Ovary (tissue), 10 donors: ENCODE measurements at places on chromosomes 11 and 22. TPM values are rescaled to one million over a fixed set of nuclear protein-coding genes. Genes with fewer than 3 reads are reported as not detected.

DNA sequence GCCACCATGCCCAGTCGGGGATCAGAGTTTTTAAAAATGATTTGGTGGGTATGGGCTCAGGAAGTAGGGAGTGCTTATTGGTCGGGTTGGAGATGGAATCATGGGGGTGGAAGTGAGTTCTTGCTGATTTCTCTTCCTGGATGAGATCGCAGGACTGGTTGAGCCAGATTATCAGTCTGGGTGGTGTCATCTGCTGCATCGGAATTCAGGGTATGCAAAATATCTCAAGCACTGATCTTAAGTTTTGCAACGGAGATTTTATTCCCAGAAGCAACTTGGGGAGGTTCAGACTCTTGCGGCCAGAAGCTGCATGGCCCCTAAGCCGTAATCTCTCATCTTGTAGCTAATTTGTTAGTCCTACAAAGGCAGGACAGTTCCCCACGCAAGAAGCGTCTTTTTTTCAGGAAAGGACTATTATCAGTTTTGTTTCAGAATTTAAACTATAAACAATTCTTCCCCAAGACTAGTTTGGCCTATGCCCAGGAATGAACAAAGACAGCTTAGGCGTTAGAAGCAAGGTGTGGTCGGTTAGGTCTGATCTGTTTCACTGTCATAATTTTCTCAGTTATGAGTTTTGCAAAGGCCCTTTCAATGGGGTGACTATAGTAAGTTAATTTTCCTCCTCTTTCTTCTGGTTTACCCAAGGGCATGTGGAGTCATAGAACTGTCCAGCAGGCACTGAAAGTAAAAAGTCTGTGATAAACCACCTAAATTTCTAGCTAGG, 1.4 kb upstream of the PIWIL3 start:
- H3K27ac ChIP-seq, result no peak overlapping the region
- H3K27me3 ChIP-seq, result no peaks in the 10 kb centered on the region
- no peak for DNase-seq
- no peaks in the 10 kb centered on the region for H3K36me3 ChIP-seq
- no peak overlapping the region for H3K4me3 ChIP-seq

GRCh38 chr11:64998690-64999431, 2.1 kb upstream of the BATF2 start:
- H3K4me3 ChIP-seq, result no peak overlapping the region
- no peaks in the 10 kb centered on the region for H3K27me3 ChIP-seq
- peaks cover 5% of the 10 kb centered on the region for H3K4me1 ChIP-seq
- no peak for DNase-seq
- H3K27ac ChIP-seq, result no peak overlapping the region
- no peaks in the 10 kb centered on the region for H3K36me3 ChIP-seq

GRCh38 chr11:2777871-2778629, 78.3 kb upstream of the KCNQ1OT1 start:
- no peak overlapping the region for H3K4me3 ChIP-seq
- H3K27ac ChIP-seq, result peak overlapping the region; percentile 84
- no peaks in the 10 kb centered on the region for H3K36me3 ChIP-seq
- DNase-seq, result peak; percentile 43
- no peaks in the 10 kb centered on the region for H3K27me3 ChIP-seq
- H3K4me1 ChIP-seq, result peaks cover 44% of the 10 kb centered on the region

GRCh38 chr11:35780951-35781860, 118.6 kb downstream of the TRIM44 start:
- H3K4me1 ChIP-seq, result peaks cover 8% of the 10 kb centered on the region
- H3K36me3 ChIP-seq, result no peaks in the 10 kb centered on the region
- DNase-seq, result no peak
- H3K27me3 ChIP-seq, result no peaks in the 10 kb centered on the region
- H3K4me3 ChIP-seq, result no peak overlapping the region

GRCh38 chr11:102810950-102811660, 13.1 kb upstream of the MMP1 start:
- H3K4me1 ChIP-seq, result no peaks in the 10 kb centered on the region
- no peak overlapping the region for H3K4me3 ChIP-seq
- H3K36me3 ChIP-seq, result no peaks in the 10 kb centered on the region
- H3K27ac ChIP-seq, result no peak overlapping the region
- DNase-seq, result no peak
- no peaks in the 10 kb centered on the region for H3K27me3 ChIP-seq

- DNase-seq, result no peak
- H3K27me3 ChIP-seq, result no peaks in the 10 kb centered on the region
- H3K36me3 ChIP-seq, result no peaks in the 10 kb centered on the region
- no peak overlapping the region for H3K4me3 ChIP-seq
- no peak overlapping the region for H3K27ac ChIP-seq
Observed at GRCh38 chr11:21630934-21631478, 561.9 kb upstream of the ANO5 start.

GRCh38 chr22:22932512-22932941, 44.9 kb downstream of the IGLL5 start:
- H3K27me3 ChIP-seq, result no peaks in the 10 kb centered on the region
- H3K4me3 ChIP-seq, result no peak overlapping the region
- no peak overlapping the region for H3K27ac ChIP-seq

- DNase-seq, result no peak
- no peaks in the 10 kb centered on the region for H3K36me3 ChIP-seq
- peaks cover 1% of the 10 kb centered on the region for H3K4me1 ChIP-seq
Observed at GRCh38 chr11:1773994-1774550, 10.3 kb upstream of the CTSD start.

- no peaks in the 10 kb centered on the region for H3K4me1 ChIP-seq
- no peak overlapping the region for H3K27ac ChIP-seq
- H3K4me3 ChIP-seq, result no peak overlapping the region
Observed at GRCh38 chr11:9302448-9302847, 11.9 kb downstream of the TMEM41B start.

The SOX6 gene
- polyA plus RNA-seq, result 0.61 TPM

The GLYATL1 gene
- polyA plus RNA-seq, result not detected

The PGA5 gene
- polyA plus RNA-seq, result 0.27 TPM

The TRIM64C gene
- polyA plus RNA-seq, result not detected

The GAL3ST3 gene
- 0.08 TPM for polyA plus RNA-seq

The RAB38 gene
- polyA plus RNA-seq, result 1.8 TPM
